ENCODE measurements at places on chromosomes 2 and 18.

DNA sequence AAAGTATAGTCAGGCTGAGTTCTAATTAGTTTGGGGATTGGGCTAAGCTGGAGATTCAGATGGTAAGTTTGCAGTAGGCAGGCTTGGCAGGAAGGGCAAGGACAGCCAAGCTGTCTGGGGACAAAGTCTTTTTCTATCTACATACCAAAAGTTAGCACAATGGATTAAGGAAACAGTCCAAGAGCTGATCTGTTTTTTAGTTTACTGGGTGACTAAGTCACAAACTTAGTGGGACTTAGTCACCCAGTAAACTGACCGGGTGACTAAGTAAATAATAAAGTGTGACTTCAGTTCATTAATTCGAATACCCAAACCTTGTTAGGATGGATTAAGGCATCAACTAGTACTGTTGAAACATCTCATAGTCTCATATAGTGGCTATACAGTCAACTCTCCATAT lies 1386.0 kb upstream of the CELF4 start:
- no peak for DNase-seq

GRCh38 chr2:105797298-105797819 lies 52.6 kb downstream of the NCK2 start:
- DNase-seq: no peak

DNA sequence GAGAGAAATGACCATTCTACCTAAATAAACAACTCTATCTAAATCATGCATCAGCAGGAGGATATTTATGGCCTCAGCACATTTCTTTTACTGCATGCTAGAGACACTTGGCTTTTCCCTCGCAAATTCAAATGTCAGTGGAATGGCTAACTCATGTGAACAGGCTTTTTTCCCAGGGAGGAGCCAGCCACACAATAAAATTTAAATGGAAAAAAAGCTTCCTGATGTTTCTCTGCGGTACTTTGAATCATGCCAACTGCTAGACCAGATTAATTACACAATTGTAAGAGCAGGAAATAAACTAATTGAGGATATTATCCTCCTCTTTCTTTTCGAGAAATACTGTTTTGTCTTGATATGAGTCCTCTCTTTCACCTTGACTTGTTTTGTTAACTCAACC lies 676.3 kb downstream of the IRS1 start:
- DNase-seq: no peak

DNA sequence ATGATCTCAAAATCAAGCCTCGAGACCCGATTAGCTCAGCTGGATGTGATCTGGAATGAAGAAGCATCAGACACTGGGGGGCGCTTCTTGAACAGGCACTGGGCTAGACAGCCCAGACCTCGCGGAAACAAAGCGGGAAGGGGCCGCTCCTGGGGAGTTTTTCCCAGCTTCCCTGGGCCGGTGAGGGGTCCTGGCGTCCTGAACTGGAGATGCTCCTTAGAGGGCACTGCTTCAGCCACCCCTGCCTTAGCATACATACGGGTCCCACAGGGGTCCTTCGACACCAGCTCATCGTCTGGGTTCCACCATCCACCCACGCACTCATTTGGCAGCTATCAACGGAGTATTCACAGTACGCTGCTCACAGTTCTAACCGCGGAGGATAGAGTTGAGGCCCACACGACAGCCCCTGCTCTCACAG lies 146.7 kb downstream of the TSN start:
- no peak for DNase-seq

Measured in effector CD8-positive, alpha-beta T cell (primary cell).